ENCODE measurements at places on chromosomes 1 and 21.

- DNase-seq: no peak
Observed at GRCh38 chr1:11649237-11649623, 5.0 kb downstream of the FBXO2 start.

GRCh38 chr1:13616234-13616633 is 32.6 kb downstream of the PDPN start:
- DNase-seq: peak; percentile 12

- DNase-seq: no peak
Observed at GRCh38 chr1:223557130-223557475, 108.4 kb downstream of the CAPN8 start.

DNA sequence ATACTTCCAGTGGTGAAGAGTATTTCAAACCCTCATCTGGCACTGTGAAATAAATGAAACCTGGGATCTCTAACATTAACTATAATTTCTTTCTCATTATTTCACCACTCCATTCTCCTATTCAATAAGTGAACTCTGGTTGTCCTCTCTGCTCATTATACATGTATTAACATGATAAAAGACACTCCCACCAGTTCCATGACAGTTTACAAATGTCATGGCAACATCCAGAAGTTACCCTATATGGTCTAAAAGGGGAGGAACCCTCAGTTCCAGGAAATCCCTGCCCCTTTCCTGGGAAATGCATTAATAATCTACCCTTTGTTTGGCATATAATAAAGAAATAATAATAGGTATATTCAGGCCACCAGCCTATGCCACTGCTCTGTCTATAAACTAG is 62.7 kb upstream of the BRINP3 start:
- no peak for DNase-seq

DNA sequence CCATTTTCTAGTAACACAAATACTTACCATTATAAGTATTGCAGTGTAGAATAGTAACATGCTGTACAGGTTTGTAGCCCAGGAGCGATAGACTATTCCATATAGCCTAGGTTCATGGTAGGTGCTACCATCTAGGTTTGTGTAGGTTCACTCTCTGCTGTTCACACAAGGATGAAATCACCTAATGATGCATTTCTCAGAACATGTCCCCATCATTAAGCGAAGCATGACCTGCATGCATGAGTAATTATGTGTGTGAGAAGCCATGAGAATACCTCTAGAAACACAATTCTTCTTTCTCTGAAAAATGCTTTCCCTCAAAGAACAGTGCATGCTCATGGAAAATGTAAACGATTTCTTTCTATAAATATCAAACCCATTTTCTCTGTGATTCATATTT is 69.3 kb downstream of the NR5A2 start:
- no peak for DNase-seq

DNA sequence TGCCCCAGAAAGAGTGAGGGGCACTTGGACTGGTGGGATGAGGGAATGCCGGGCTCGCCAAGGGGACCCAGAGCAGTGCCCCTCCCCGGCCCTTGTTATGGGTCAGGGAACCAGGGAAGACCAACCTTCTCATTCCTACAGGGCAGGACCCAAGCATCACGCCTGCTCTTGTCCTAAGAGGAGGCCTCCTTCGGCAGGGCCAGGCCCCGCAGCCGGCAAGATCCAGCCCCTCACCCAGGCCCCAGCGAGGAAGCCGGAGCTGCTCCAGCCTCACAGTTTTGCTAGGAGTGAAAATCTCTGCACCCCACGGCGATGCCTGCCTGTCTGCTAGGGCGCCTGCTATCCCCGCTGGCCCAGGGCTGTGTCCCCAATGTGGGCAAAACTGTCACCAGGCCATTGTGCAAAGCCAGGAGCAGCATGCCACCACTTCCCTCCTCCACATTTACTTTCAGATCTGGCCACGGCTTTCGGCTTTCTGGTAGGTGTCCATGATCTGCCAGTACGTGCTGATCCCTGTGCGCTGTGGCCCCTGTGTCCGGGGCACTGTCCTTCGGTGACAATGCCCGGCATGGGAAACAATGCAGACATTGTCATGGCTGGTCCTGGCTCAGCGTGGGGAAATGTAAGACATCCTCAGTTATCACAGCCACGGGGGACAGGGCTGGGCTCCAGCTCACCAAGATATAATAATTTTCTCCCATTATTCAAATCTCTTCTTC is 9.6 kb downstream of the ACTRT2 start:
- DNase-seq: no peak

DNA sequence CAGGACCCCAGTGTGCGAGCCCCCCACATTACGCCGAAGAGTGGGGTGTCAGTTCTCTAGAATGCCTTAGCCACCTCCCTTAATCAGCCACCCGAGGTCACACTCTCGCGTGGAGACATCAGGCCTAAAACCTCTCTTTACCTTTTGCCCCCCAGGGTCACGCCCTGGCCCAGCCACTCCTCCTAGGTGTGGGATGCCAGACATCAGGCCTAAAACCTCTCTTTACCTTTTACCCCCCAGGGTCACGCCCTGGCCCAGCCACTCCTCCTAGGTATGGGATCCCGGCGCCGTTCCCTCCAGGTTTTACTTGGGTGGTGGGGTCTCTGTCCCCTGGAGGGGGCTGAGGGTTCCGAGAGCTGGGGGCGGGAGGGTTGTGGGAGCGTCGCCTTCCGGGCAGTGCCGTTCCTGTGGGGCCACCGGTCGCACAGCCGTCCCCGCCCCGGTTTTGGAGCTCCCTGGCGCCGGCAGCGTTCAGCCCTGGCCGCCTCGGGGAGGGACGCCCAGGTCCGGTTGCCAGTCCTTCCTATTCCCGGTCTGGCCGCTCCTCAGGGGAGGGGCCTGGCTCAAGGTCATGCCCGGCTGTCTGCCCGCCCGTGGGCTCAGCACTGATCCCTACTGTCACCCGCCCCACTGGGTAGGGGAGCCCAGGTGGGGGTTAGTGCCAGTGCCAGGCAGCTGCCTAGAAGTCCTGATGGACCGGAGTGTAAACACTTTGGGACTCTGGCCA is 882 bp downstream of the VPS13D start:
- no peak for DNase-seq

GRCh38 chr1:210496063-210496462 is 167.4 kb downstream of the HHAT start:
- peak; percentile 92 for DNase-seq

- DNase-seq: peak; percentile 45
Observed at GRCh38 chr21:34892209-34892608, 156.9 kb downstream of the RUNX1 start.

GRCh38 chr1:10514490-10515235 is 39.9 kb downstream of the PEX14 start:
- peak; percentile 61 for DNase-seq

All from IMR-90 (cell line).